ENCODE measurements at places on chromosomes 7 and 10.

DNA sequence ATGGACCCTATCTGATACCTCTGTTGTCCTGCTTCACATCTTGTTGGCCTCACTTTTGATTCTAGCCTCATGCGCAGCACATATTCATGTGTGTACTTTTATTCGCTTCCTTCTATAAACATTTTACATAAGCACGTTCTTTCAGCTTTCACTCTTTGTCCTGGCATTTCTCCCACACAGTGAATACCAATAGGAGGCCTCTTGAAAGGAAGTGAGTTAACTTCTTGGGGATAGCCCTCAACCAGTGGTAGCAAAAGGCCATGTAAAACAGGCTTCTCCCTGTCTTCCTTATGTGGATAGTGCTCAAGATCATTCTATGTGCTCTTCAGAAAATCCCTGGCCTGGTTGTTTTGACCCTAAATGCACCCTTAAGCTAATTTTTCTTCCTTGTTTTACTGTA is 633.9 kb upstream of the MBL2 start:
- DNase-seq, result no peak

DNA sequence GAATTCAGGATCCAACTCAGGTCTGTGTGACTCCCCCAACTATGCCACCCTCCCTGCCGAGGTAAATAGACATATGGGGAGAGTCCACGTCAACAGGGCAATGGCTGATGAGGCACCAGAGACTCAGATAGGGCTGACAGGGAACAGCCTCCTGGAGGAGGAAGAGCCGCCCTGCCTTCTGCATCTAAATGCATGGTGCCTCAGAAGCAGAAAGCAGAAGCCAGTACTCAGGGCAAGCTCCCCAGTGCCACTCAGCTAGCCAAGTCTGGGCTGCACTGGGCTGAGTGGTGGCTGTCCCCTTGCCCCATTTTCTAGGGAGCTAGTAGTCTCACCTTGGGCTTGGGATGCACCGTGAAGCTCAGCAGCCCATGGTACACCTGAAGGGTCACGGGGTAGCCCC is 11.0 kb downstream of the RRP12 start:
- DNase-seq, result no peak

DNA sequence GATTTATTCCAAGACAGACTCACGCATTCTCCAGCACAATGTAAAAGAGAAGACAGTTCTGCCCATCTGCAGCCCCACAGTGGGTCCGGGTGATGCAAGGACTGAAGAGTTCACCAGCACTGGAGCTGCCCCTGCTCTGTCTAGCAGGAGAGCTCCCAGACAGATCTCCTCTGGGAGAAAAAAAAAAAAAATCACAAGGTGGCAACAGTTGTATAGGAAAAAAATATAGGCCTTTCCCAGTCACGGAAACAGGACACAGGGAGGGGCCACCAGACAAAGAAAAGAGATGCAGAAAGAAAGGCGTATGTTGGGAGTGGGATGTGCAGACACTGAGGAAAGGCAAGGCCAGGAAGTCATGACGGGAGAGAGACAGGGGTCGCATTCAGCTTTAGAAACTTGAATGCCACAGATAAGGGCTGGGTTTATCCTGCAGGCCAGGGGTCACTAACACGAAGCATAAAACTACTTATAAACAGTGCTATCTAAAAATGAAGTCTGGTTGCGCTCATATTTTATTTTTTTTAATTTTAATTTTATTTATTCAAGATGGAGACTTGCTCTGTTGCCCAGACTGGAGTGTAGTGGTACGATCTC is 54.1 kb downstream of the FAM171A1 start:
- no peak for DNase-seq

- peak; percentile 23 for DNase-seq
Measured at GRCh38 chr10:115092555-115093285, 445 bp upstream of the ATRNL1 start.

DNA sequence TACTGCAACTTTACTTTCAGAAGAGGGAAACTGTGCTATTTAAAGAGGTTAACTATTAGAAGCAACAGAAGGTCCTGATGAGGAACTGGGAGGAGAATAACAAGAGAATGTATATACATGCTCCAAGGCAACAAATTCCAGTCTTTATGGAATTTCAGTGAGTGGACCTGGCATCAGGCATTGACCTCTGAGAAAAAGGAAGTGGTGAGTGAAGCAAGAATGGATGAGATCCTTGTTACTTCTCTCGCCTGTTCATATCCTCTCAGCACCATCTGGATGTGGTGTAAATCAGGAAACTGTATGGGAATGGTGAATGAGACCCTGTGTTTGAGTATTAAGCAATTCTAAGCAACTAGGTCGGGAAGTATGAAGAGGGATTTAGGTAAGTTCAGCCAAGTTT is 30.3 kb upstream of the KBTBD2 start:
- DNase-seq, result no peak

GRCh38 chr7:81688622-81689411 is 81.0 kb downstream of the HGF start:
- DNase-seq, result no peak

DNA sequence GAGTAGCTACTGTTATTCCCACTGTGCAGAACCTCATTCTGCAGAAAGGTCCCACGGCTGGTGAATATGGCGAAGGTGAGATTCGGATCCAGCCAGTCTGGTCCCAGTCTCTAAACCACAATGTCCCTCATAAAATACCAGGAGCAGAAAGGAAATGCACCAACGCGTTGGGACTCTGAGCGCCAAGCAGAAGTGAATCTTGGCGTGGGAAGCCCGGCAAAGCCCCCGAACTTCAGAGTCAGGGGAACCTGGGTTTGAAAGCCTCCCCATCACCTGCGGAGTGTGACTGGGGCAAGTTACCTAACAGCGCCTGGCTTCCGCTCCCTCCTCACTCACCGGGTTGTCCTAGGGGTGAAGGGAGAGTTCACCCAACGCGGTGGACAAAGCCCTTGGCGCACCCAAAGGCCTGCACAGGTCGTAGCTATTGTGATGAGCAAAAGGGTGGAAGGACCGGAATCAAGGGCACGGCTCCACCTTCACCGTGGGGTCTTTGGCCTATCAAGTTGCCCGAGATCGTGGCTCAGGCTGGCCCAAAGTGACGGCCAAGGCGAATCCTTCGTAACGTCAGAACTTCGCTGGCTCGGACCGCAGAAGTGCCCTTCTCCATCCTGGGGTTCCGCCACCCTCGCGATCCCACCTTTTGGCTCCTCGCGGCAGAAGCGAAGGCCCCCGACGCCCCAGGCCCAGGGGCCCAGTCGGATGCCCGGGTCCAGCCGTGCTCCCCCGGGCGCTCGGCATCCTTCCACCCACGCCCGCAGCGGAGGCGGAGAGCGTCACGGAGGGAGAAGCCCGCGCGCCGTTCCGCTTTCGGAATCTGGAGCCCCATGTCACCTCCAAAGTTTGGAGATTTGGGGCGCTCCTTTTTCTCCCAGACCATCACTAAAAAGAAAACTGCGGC is 811 bp downstream of the RGS10 start:
- DNase-seq, result no peak

- peak; percentile 29 for DNase-seq
Measured at GRCh38 chr10:13440185-13441061, 88.4 kb downstream of the BEND7 start.

- no peak for DNase-seq
Measured at GRCh38 chr7:17991866-17992648, 35.6 kb downstream of the PRPS1L1 start.

GRCh38 chr10:689452-690371 is at the start of gene DIP2C:
DIP2C (minus strand) TSS chr10:689668; CDS start chr10:689578, 90 bp downstream.
- DNase-seq, result no peak

DNA sequence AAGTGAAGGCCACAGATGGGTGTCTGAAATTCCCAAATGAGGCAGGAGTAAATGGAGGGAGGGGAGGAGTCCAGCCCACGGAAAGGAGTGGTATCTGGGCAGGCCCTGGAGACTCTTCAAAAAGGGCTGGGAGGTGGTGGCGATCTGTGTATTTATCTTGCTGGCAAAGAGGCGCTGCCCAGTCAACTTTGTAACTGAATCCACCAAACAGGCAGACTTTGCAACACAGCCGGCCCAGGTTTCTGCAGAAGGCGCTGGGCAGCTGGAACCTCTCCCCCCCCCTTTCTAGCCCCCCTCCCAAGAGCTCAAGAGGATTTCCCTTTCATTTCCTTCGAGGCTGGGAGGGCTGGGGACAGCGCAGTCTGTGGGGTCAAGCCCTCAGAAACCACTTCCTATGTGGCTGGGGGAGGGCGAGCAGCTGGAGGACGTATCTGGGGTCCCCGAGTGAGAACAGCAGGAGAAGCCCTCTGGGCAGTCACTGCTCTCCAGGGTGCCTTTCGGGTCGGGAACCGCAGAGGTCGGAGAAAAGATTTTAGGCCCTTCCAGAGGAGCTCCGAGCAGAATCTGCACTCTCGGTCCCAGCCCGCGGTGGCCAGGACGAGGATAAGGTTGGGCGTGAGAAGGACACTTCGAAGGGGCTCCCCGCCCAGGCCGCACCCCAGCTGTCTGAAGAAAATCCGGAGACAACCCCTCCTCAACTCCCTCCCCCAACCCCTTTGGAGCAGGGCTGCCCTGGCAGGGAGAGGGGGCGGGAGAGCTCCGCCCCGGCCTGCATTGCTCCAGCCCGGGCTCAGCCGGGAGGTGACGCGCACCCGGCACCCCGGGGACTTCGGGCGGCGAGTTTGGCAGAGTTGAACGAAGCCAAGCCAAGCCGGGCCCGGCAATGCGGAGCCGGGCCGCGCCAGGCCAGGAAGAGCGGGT is 965 bp downstream of the ZCCHC24 start:
- DNase-seq, result no peak

DNA sequence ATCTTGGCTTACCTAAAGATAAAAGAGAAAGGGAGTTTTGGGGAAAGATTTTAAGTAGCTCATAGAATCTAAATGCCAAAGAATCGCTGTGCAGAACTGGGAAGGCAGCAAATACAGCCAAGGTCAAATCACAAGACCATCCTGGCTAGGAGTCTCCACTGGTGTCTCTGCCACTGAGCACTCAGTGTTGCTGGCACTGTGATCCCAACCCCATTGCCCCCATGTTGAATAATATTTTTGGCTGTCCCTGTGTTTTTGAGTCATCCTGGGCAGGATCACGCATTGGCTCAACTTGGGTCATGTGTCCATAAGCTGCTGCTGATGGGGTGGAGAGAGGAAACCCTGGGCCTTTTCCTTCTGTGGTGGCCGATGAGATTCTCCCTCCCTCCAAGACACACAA is 21.2 kb downstream of the TLX1 start:
- DNase-seq, result no peak

- no peak for DNase-seq
Measured at GRCh38 chr7:150335108-150335773, 6.2 kb downstream of the RARRES2 start.

GRCh38 chr10:93516006-93516380 is 19.6 kb downstream of the CEP55 start:
- DNase-seq, result no peak

DNA sequence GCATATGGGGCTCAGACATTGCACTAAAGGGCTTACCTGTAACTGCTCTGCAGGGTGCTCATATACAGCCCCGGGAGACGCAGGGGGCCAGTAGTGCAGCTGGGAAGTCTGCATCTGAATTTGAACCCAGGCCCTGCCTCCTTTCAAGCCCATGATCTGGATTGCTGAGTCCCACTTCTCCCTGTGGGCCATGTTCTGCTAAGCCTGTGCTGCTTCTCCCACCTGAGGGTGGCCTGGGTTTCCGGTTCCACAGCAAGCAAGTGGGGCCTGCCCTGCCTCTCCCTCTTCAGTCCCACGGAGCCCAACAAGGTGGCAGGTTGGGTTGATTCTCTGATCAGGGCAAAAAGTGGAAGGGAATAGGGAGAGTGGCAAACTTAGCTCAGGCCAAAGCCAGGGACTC is 56.6 kb upstream of the GDF10 start:
- DNase-seq, result no peak

GRCh38 chr7:92200791-92201190 is 21.8 kb upstream of the LRRD1 start:
- DNase-seq, result no peak

Data from NCI-H1694 treated with DMSO at 0.1 percent for 48 hours (cell line).